CD4-positive, alpha-beta T cell (primary cell): ENCODE measurements at places on chromosomes 16 and 17.

DNA sequence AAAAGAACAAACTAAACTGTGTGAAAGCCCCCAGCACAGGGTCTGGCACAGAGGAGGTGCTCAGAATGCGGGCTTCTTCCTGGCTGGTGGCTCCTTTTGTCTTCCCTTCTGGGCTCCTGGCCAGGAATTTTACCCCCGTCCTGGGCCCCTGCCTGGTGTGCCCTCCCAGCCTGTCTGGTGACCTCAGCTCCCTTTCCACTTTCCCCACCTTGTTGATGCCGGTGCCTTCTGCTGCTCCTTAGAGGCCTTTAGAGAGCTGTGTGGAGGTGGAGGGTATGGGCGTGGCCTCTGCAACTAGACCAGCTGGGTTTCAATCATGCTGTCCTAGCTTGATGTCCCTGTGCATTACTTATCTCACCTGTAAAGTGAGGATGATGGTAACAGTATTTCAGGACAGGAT, 16.8 kb downstream of the PIRT start:
- no peak for DNase-seq

- DNase-seq, result no peak
These were observed 516.6 kb upstream of the C16orf82 start for GRCh38 chr16:26550111-26550610.

DNA sequence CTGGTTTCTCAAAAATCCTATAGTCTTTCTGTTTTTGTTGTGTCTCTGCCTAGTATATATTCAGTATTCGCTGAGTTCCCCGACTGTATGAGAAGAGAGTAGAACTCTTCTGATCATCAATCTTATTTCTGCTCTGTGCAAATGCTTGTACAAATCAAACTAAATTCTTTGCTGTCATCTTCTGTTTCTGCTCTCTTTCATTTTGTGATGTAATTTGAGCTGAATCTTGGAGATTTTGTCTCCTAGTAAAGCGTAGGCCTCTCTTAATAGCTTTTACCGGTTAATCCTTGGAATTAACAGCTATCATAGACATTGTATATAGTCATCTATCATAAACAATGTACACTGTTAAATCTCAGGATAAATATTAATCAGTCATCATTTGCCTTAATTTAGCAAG, 61.9 kb downstream of the OMG start:
- no peak for DNase-seq

GRCh38 chr17:75917917-75918445, 13.3 kb upstream of the MRPL38 start:
- DNase-seq, result no peak

DNA sequence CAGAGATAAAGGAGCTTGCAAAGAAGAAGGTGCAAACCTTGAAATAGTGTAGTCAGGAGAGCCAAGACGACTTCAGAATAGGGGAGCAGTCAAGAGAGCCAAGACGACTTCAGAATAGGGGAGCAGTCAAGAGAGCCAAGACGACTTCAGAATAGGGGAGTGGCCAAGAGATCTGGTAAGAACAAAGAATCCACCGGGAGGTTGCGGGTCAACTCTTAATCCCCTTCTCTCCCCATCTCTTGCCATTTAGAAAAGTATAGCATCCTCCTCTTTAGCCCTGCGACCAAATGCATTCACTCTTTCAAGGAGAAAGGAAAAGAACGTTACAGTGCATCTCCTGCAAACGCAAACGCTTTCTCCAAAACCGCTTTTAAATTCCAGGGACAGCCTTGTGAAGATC, 713 bp downstream of the KNOP1 start:
- no peak for DNase-seq

GRCh38 chr17:33396818-33397217, 103.7 kb upstream of the ASIC2 start:
- no peak for DNase-seq

DNA sequence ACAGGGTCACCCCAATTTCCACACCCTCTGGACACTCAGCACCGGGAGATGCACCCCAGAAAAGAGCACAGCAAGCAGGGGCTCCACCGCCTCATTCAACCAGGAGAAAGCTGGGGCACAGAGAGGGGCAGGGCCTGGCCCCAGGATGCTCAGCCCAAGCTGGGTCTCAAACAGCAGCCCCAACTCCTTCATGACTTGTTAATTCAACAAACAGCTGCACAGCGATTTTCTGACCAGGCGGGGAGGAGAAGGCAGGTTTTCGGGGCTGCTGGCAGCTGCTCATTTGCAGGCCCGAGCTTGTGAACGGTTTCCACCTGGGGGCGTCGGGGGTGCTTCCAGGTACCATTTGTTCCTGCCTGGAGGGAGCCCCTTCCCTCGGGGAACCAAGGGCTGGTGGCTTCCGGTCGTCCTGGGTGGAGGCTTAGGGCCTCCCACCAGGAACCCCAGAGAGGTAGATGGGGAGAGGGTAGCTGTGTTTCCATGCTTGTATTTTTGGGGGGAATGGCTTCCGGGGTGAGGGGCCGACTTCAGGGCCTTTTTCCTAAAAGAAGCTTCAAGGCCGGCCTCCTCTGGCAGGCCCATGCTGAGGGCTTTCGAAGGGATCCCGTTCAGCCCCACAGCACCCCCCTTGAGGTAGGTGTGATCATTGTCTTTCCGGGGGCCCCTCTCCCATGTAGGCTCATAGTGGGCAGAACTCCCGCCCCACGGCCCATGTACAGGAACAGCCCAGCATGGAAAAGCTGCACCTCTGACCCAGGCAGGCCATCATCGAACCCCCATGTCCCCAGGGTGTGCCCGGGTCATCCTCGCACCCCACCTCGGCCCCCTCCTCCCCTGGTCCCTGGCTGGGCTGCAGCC, 191.6 kb upstream of the GSE1 start:
- DNase-seq, result no peak

- peak; percentile 67 for DNase-seq
These were observed 9.8 kb upstream of the MED11 start for GRCh38 chr17:4721203-4722135.

DNA sequence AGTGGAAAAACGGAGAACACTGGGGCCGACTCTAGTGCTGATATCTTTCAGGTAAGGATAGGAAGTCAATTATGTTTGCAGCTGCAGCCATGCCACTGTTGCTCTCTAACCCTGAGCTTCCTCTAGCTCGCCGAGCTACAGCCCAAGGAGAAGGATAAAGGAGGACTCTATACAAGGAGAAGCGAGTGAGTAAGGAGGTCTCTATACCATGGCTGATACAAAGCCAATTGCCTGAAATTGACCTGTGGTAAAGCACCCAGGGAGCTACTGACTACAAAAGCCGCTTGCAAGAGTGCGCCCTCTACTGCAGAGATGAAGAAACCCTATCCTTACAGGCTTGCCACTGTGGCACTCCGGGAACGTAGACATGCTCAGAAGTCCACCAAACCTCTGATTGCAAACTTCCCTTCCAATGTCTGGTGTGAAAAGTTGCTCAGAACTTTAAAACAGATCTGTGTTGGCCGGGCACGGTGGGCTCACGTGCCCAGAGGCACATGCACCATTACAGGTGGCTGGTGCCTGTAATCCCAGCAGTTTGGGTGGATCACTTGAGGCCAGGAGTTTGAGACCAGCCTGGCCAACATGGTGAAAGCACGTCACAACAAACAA, 10.8 kb upstream of the SLC46A1 start:
- peak; percentile 31 for DNase-seq

GRCh38 chr16:26526633-26527032, 540.1 kb upstream of the C16orf82 start:
- no peak for DNase-seq

DNA sequence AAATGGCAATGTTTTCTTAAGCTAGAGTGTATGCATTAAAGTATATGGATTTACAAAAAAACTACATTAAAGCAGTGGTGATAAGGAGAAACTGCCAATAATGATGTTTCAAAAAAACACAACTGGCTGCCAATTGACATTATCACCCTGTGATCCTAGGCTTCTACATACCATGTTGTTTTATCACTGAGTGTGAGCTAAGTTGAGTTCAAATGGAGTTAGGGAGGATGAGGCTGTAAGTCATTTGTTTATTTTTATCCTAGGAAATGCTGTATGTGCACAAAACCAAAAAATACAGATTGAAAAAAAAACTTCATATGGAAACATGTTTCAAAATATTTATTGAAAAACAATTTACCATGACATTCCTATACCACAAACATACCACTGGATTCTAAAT, 22.9 kb downstream of the CHCT1 start:
- no peak for DNase-seq

DNA sequence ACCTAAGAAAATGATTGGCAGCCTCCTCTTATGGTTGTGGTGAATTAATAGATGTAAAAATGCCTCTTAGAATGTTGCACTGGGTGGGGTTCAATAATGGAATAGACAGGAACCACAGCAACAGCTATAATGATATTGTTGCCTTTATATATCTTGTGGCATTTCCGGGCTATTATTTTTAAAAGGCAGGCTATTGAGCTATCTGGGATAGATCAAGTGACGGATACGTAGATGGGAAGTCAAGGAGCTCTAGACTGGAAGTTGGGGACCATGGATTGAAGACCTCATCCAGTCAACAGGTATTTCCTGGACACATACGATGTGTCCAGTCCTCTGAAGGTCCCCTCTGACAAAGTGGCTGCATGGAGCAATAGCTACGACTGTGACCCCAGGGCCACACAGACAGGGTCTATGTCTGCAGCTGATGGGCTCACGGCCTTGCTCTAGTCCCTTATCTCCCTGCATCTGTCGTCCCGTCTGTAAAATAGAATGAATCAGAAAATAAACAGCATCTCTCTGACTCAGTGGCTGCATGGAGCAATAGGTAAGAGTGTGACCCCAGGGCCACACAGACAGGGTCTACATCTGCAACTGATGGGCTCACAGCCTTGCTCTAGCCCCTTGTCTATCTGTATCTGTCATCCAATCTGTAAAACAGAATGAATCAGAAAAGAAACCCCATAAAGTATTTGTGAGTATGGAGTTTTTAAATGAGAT, 117.7 kb upstream of the FOXF1 start:
- DNase-seq, result no peak

DNA sequence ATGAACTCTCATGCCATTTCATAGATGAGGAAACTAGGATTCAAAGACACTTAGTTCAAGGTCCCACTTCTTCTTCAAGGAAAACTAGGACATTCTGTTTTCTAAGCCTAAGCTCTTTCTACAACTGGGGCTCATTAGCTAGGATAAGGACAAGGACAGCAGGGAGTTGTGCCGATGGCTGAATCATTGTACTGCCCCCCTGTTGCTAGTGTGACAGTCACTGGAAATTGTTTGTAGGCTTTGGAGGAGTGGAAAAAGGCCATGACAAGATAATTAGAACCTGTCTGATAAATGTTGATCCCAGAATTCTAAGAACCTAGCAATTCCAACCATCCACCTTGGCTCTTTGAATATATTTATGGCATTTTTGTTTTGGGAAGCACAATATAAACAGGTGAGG, 445.7 kb downstream of the CDH8 start:
- no peak for DNase-seq

GRCh38 chr16:56600398-56600999, 7.9 kb upstream of the MT2A start:
- DNase-seq, result peak; percentile 39

- DNase-seq, result no peak
These were observed 87.3 kb upstream of the NACA2 start for GRCh38 chr17:61678339-61678738.

DNA sequence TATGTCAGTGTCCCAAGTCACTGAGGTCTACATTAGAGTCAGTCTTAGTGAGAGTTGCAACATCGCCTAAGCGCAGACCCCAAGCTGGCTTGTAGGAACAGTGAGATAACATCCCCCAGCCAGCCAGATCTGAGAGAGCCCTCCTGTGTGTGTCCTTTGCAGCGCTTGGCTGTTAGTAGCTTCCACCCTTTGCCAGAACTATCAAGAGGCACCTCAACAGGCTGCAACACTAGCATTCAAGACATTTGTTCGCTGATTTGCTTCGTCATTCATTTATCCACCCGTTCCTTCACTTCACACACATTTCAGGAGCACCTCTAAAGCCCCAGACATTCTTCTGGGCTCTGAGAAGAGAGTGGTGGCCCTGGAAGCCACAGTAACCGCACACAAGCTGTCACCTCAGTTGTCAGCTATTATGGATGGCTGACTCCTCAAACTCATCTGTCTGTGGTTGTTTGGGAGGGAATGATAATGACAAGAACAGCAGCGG, 289.6 kb downstream of the WWOX start:
- DNase-seq, result no peak

DNA sequence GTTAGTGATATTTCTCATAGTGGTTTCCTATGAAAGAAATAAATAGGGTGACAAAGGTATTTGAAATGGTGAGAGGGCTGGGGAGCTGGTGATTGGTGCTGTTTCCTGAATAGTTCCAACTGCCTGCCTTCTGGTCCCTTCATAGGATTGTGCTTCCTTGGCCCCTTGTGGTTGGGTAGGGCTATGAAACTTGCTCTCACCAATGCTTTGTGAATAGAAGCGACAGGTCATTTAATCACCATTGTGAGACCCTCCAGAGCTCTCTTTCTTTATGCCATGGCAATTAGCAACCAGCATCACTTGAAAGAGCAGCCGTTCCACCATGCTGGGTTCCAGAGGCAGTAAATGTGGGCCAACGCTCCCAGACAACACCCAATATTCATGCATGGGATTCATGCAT, 23.7 kb upstream of the WWOX start:
- DNase-seq, result no peak

- no peak for DNase-seq
These were observed 98.4 kb downstream of the ADCY9 start for GRCh38 chr16:4017807-4018206.

DNA sequence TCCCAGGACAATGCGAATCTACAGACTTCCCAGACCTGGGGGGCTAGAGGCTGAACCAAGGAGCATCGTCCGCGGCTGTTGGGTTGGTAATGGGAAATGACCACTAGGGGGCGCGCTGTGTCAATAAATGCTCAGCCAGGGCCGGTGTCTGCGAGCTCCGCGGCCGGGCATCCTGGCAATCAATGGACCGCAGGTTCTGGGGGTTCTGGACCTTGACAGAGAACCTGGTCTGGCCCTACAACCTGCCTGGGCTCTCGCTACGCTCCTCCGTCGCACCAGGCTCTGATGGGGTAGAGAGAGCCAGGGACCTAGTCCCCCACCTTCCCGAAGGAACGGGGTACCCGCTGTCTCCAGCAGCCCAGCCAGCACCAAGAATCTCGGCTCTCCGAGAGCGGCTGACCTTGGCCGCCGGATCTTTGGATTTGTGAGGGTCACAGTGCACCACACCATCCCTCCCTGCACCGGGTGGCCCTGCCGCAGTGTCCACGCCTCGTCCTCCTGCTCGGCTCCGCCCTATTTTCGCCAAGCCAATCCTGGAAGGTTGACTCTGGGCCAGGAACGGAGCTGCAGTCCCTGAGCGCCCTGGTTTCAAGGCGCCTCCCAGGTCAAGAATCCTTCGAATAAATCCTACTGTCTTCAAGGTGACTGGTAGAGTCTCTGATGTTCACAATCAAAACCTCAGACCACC, 20.4 kb upstream of the BEAN1 start:
- DNase-seq, result peak; percentile 83

GRCh38 chr17:82365606-82366295, 5.8 kb upstream of the UTS2R start:
- DNase-seq, result no peak
